ENCODE measurements at places on chromosomes 6 and 20.

DNA sequence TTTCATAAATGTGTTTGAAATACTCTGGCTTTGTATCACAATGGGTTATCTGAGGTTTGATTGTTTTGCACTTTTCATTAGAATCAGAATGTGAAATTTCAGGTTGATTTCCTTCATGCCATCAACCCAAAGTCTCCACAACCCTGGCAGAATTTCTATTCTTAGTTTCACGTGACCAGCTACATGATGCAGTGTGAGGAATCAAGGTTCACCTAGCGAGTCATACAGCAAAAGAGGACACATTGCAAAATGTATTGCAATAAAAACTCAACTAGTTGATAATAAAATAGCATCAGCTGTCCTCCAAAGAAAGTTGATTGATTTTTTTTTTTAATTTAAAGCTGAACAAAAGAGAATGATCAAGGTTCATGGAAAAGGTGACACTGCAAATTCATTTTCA is 2.2 kb downstream of the HAO1 start:
- DNase-seq, result no peak

DNA sequence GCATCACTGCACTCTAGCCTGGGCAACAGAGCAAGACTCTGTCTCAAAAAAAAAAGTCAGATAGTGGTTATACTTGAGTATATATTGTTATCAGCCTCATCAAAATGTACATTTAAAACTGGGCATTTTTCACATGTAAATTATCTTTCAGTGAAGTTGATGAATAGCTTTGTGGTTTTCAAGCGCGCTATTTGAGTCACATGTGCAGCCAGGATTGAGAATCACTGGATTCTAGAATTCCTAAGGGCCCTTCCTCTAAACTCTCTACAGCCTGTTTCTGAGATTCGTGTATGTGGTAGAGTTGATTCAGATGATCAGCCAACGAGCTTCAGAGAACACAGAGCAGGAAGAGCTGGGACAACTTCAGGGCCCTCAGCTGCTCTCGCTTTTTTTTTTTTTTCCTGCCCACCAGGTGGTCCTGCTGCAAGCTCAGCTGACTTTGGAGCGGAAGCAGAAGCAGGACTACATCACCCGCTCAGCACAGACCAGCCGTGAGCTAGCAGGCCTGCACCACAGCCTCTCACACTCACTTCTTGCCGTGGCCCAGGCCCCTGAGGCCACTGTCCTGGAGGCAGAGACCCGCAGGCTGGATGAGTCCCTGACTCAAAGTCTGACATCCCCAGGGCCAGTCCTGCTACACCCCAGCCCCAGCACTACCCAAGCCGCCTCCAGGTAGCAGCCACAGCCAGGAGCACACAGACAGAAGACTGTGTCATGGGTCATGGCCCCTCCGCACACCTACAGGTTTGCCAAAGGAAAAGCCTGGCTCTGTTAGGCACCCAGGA is 18.3 kb downstream of the C20orf173 start:
- DNase-seq, result no peak

DNA sequence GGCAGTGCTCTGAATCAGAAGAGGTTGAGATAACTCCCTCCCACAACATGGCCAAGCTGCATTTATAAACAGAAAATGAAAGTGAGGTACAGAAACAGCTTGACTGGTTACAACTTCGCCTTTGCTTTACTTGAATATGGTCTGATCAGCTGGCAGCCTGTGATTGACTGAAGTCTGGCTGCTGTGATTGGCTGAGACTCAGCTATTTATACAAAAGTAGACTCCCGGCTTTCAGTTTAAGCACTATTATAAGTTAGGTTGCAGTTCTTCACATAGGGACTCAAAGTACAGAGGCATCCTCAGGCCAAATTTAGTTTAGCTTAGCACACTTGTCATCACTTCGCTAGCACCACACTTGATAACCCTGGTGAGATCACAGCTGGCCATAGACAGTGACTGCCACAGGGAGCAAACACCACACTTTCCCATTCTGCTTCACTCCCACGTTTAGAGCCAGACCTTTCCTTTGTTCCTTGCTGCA is 362.6 kb downstream of the EPM2A start:
- no peak for DNase-seq

- no peak for DNase-seq
These were observed 1185.0 kb upstream of the CITED2 start for GRCh38 chr6:140559458-140559857.

DNA sequence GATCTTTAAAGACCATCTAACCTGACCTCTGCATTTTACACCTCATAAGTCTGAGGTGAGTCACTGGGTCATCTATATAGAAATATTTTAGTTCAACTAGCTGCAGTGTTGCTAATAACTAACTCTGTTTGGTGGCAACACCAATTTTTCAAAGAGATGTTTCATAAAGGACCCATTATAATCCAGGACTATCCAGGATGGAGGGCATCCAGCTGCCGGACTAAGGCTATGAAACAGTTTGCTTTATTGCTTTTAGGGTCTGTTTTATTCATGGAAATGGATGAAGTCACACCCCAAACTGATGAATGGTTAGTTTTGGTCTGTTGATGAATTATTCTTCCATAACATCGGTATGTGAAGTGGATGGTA is 204.2 kb upstream of the GMDS start:
- DNase-seq, result no peak

DNA sequence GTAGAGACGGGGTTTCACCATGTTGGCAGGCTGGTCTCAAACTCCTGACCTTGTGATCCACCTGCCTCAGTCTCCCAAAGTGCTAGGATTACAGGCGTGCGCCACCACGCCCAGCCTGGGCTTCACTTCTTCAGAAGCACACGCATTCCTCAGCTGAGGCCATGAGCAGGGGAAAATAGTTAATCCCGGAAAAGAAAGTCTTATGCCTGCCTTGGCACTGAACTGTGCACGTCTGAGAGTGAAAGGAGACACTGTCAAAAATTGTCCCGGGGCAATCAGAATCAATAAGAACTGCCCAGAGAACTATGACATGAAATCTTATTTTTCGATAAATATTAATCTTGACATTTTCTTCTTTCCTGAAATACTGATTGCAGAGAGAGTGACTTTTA is 2.8 kb downstream of the BTN2A2 start:
- no peak for DNase-seq

- no peak for DNase-seq
These were observed 79.0 kb downstream of the DNAAF9 start for GRCh38 chr20:3328501-3328900.

DNA sequence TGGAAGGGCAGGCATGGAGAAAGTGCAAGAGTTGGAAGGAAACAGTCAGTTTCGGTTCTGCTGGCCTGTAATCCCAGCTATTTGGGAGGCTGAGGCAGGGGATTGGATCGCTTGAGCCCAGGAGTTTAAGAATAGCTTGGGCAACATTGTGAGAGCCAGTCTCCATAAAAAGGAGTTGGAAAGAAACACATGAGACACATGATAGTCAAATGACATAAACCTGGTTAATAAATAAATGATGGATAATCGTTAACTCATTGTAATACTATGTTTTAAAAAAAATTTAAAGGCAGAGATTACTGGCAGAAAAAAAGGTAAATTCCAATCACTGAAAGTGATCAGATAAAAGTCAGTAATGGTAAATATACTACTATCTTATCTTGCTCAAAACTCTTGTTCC is 37.2 kb upstream of the PHACTR1 start:
- DNase-seq, result no peak

DNA sequence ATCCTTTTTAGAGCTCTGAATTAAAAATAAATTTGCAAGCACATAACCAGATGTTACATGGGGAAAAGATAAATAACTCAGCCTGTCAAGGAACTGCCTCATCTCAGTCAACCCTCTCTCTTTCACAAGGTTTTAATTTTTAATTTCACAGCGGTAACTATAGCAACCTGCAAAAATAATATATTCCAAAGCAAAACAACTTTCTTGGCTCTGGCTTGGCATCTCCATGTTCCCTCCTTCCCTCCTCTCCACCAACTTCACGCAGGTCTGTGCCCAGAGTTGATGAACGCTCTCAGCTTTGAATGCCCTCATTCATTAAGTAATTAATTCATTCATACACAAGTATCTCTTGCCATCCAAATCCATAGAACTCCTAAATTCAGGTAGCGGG is 32.5 kb upstream of the SIRPA start:
- no peak for DNase-seq

GRCh38 chr6:81832304-81832703 is 79.8 kb upstream of the TENT5A start:
- no peak for DNase-seq

GRCh38 chr6:70375166-70375565 is 38.1 kb upstream of the FAM135A start:
- DNase-seq, result no peak

GRCh38 chr6:18329776-18330175 is 57.4 kb upstream of the RNF144B start:
- DNase-seq, result no peak

DNA sequence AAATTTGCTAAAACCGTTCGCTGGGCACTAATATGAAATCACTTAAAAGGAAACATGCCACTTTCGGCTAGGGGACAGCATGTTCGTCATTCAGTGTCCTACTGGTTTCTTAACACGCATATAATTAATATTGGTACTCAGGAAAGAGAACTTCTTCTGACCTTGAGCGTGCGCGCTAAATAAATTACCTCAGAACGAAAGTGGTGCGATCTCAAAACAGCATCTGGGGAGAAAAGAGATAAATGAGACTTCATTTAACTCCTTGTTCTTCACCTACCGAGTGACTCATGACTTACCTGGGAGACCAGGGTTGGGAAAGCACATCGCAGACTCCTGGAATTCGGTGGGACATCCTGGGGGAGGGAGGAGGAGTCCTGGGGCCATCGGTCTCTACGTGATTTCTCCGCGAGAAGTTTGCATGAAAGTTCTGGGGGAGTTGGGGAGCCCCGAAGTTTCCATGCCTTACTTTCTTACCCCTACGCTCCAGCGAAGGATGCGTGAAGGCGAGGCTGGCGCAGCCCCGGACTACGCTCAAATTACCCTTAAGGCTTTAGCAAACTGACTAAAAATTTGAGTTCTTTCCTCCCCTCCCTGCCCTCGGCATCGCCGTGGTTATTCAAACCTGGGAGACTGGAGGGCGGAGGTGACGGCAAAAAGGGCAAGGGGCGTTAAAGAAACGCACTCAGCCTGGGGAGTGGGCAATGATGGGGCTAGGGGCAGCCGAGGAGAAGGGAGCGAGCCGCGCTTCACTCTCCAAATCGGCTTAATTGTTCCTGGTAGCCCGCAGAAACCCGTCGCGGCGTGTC is 1.1 kb upstream of the BEND6 start:
- no peak for DNase-seq
